ENCODE measurements at places on chromosomes 3 and 15.

DNA sequence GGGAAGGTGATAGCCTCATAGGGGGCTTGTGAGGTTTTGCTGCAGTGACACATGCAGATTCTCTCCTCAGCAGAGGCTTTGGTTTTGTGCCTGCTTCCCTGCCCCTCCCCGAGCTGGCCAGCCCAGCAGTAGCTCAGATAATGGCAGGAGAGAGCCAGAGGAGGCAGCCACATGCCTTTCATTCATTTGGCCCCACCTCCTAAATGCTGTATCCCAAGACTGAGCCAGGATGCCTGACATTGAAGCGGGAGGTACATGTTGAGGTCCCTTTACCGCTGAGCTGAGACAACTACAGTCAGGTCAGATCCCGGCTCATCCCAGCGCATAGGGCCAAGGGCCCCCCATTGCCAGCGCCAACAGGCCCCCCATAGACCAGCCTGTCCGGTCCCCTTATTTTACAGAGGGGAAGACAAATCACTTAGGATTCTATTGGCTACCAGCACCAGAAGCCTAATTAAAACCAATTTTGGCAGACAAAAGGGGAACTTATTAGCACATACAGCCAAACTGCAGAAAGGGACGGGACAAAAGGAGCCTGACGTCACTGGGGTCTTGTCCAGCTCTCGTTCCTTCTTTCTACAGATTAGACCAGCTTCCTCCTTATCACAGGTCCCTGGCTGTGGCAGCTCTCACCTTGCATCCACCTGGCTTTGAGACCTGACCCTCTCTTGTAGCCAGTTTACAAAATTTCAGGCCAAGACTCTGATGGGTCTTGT is 12.1 kb upstream of the POLG start:
- DNase-seq, result no peak

GRCh38 chr3:89165636-89166263 is 58.3 kb downstream of the EPHA3 start:
- DNase-seq, result no peak

DNA sequence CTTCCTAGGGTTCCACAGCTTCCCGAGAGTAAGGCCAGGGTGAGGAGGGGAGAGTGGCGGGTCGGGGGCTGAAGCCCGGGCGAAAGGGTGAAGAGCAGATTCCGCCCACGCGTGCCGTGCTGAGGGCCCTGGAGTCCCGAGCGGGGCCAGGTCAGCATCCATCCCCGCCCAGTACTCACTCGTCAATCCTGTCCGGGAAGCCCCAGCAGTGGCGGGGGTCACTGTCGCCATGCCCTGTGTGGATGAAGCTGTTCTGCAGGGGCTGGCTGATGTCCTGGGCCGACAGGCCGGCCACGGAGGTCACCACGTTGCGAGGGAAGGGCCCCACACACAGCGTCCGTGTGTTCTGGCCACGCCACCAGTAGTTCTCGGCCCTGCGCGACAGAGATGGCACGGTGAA is 36.3 kb downstream of the TNK2 start:
- DNase-seq, result no peak

GRCh38 chr15:62809968-62810260 is 232.6 kb upstream of the TPM1 start:
- DNase-seq, result no peak

DNA sequence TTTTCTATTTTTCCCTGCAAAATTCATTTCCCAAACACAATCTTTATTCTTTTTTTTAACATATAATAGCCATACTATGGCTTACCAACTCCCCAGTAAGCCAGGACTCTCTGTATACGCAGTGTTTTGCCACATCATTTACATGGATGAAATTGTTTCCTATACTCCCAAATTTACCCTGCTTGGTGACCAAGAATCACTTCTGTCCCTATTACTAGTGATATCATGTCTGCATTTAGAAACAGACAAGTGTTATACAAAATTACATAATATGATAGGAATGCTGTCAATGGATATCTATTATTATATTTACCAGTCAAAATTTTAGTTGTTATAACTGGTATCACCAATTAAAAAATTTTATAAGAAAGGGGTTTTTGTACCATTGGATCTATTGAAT is 77.8 kb downstream of the LIPC start:
- DNase-seq, result no peak

Measured in GM18507 (cell line).